ENCODE measurements at places on chromosomes 16 and 17. TPM values are rescaled to one million over a fixed set of nuclear protein-coding genes. Genes with fewer than 3 reads are reported as not detected.

Gene C1QTNF8
- 1.3 TPM for total RNA-seq

DNA sequence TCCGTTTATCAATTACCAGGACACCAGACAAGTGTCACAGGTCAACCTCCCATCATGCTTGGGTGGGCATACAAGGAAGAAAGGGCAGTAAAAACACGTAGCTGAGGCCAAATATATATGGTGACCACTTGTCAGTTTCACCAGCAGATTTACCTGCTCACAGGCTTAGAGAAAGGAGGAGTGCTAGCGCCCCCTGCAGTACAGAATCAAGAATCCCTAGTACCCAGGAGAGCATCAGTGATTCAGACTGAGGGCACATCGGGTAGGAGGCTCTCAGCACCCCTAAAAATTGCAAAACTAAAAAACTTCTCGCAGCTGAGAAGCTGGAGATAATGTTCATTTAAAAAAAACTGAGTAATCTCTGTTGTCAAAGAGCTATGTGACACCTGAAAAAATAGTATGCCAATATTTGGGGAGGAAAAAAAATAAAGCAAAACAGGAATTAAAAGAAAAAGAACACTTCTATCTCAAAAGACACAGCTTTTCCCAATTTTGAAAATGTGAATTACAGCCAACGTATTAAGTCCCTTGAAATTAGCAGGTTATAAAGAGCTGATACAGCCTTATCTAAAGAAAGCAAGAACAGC lies 21.2 kb upstream of the MON1B start:
- H3K36me3 ChIP-seq, result no peaks in the 10 kb centered on the region
- H3K27ac ChIP-seq, result no peak overlapping the region
- no peak overlapping the region for H3K4me3 ChIP-seq
- peak; percentile 80 for DNase-seq
- H3K27me3 ChIP-seq, result no peaks in the 10 kb centered on the region

DNA sequence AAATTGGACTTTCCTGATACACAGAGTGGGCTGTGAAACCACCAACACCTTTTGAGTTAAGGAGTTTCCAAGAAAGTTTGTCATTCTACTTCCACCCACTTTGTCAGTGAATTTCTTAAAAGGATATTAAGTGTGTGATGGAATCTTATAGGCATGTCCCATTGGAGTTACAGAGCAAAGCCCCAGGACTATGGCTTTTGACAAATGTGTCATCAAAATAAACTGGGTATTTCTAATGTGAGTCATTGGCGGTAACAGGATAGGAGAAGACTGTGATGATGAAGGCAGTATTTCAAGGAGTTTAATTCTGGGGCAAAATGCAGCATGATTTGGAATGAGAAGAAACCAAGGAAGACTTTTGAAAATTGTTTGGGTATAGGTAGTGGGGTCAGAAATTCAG lies 1013.8 kb upstream of the EEF2KMT start:
- no peak overlapping the region for H3K27ac ChIP-seq
- no peak overlapping the region for H3K4me3 ChIP-seq
- H3K36me3 ChIP-seq, result no peaks in the 10 kb centered on the region
- no peaks in the 10 kb centered on the region for H3K4me1 ChIP-seq

DNA sequence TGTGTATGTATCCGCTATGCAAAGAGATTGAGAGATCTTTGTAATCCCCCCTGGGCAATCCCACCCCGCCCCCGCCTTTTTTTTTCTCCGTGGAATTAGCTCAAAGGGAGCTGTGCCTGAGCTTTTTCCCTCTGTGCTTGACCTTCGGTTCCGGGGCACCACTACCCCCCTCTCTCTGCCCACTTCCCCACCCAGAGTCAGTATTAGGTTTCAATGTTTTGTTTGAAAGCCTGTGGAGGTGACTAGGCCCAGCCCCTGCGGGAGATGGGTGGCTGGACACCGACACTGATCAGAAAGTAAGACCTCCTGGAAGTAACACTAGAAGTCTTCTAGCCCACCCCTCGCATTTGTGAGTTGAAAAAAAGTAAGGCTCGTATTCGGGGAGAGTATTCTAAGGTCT lies 7.0 kb downstream of the CBLN1 start:
- H3K4me3 ChIP-seq, result no peak overlapping the region
- no peaks in the 10 kb centered on the region for H3K27me3 ChIP-seq
- no peak for DNase-seq
- no peaks in the 10 kb centered on the region for H3K36me3 ChIP-seq

Gene LAT
- total RNA-seq, result 7.4 TPM

Gene P3H4
- 13.9 TPM for total RNA-seq

- DNase-seq, result peak; percentile 9
- no peaks in the 10 kb centered on the region for H3K36me3 ChIP-seq
- H3K27me3 ChIP-seq, result no peaks in the 10 kb centered on the region
- peak overlapping the region; percentile 47 for H3K27ac ChIP-seq
- H3K4me1 ChIP-seq, result peaks cover 32% of the 10 kb centered on the region
Measured at GRCh38 chr16:4087990-4088577, 28.2 kb downstream of the ADCY9 start.

GRCh38 chr17:65456368-65457151 lies 104.9 kb downstream of the AXIN2 start:
- H3K4me1 ChIP-seq, result no peaks in the 10 kb centered on the region
- no peak for DNase-seq
- H3K27me3 ChIP-seq, result no peaks in the 10 kb centered on the region
- H3K27ac ChIP-seq, result no peak overlapping the region
- no peak overlapping the region for H3K4me3 ChIP-seq

Gene CCL7
- not detected for total RNA-seq

Gene MYOCD
- 7.6 TPM for total RNA-seq

DNA sequence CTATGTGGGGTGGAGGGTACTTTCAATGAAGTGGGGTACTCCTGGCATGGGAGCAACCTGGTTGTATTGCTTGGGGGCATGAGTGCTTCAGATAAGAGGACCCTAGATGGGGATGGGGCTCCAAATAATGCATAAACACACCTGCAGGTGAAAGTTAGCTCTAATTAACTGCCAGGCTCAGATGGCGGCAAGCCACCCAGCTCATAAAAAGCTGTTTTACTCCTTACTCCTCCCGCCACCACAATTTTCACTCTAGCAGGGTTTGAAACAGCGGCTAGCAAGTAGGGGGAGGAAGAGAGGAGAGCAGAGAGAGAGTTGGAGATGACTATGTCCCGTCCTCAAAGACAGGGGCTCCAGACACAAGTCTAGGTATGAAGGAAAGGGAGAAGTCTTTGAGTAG lies 117.7 kb upstream of the WSCD1 start:
- no peaks in the 10 kb centered on the region for H3K27me3 ChIP-seq
- H3K4me3 ChIP-seq, result no peak overlapping the region
- H3K36me3 ChIP-seq, result no peaks in the 10 kb centered on the region
- no peak for DNase-seq

Gene GUCY2D
- 1.7 TPM for total RNA-seq

DNA sequence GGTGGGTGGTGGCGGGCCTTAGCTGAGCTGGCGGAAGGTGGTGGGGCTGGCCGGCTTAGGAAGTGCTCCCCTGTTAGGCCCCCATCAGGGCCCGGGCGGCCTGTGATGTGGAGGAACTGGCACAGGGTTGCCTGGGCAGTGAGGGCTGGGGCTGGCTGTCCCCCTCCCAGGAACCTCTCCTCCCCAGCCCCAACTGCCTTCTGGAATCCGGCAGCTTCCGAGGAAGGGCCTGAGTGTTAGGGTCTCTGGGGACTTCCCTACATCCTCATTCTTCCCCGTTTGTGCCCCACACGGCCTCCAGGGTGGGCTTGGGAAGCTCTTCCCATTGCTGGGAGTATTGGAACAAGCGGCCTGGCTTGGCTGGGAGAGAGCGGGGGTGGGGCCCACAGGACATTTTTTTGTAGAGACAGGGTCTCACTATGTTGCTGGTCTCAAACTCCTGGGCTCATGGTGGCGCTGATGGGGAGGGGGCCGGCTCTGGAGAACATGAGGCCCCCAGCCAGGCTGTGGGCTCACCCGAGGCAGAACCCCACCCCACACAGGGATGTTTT lies 89.9 kb upstream of the CIBAR2 start:
- H3K36me3 ChIP-seq, result no peaks in the 10 kb centered on the region
- H3K4me3 ChIP-seq, result no peak overlapping the region
- peak overlapping the region; percentile 68 for H3K27ac ChIP-seq
- H3K4me1 ChIP-seq, result peaks cover 80% of the 10 kb centered on the region
- DNase-seq, result no peak
- no peaks in the 10 kb centered on the region for H3K27me3 ChIP-seq

DNA sequence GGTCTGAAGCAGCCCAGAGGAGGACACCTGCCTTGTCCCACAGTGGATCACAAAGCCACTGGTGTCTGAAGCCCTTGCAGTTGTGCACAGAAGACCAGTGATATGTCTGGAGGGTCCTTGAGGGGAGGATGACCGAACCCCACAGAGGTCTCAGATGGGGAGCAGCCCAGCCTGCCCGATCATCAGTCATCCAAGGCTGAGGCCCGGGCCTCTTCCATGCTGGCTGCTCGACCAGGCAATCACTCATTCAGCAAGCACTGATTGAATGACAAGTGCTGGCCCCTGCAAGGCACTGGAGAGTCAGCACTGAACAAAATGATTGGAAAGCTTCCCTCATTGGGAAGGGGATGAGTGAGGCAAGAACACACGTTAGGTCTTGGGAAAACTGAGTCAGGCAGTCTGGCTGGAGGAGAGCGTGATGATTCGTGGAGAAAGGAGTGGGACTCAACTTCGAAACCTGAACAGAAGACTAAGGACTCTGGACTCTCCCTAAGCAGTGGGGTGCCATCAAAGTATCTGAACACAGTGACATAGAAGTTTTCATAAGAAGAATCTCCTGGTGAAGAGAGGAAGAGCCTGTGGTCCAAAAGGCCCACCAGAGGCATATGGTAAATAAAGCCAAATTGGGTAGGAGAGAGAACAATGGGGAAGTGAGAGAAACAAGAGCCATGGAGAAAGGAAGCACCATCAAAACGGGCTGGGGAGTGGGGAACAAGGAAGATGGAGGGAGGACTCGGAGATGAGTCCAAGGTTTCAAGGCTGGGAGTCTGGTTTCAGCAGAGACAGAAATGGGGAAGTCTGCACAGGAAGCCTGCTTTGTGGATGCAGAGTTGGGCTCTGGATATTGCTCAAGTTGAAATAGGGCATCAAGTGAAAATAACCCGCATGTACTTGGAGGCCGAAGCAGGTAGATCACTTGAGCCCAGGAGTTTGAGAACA lies 10.2 kb downstream of the PIK3R5 start:
- peak; percentile 20 for DNase-seq
- no peaks in the 10 kb centered on the region for H3K4me1 ChIP-seq

DNA sequence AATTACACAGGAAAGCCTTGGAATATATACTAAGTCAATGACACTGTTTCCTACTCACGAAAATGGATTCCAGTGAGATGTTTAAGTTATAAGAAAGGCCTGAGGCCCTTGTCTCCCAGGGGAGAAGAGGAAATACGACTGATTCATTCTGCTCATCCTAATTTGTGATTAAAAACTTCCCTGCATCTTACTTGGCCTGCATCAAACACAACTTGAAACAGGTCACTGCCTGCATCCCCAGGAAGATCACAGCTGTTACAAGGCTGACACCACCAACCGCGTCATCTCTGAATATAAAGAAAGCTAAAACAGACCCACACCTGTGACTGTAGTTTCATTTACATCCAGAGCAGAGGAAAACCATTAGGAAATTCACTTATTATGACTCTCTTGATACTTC lies 121.9 kb downstream of the DNAH3 start:
- DNase-seq, result no peak
- no peaks in the 10 kb centered on the region for H3K4me1 ChIP-seq
- no peak overlapping the region for H3K27ac ChIP-seq
- no peak overlapping the region for H3K4me3 ChIP-seq
- H3K36me3 ChIP-seq, result no peaks in the 10 kb centered on the region
- H3K27me3 ChIP-seq, result no peaks in the 10 kb centered on the region

DNA sequence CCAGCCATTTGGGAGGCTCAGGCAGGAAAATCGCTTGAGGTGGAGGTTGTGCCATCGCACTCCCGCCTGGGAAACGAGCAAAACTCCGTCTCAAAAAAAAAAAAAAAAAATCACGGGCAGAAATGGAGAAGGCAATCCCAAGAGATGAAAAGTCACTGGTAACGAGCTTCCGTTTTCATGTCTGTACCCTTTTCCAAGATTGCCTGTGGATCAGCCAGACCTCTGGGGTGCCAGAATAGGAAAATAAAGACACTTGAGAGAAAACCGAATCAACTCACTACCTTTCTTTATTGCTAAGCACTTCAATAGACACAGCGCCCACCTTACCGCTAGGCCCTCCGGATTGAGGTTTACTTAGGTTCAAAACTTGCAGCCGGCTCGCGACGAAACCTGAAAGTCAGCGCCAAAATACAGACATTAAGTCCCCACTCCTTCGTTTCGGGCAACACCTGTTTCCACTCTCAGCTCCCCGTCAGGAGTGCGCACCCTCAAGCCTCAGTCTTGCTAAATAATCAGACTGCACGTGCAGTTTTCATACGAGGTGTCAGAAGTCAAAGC lies 970 bp upstream of the TRAF7 start:
- peak overlapping the region; percentile 72 for H3K27ac ChIP-seq
- H3K4me1 ChIP-seq, result peaks cover 66% of the 10 kb centered on the region
- no peaks in the 10 kb centered on the region for H3K27me3 ChIP-seq
- no peak for DNase-seq
- peak overlapping the region; percentile 86 for H3K4me3 ChIP-seq
- H3K36me3 ChIP-seq, result no peaks in the 10 kb centered on the region

GRCh38 chr16:61792194-61792909 lies 243.9 kb downstream of the CDH8 start:
- no peaks in the 10 kb centered on the region for H3K27me3 ChIP-seq
- H3K4me3 ChIP-seq, result no peak overlapping the region
- no peak for DNase-seq
- H3K4me1 ChIP-seq, result no peaks in the 10 kb centered on the region
- no peaks in the 10 kb centered on the region for H3K36me3 ChIP-seq
- no peak overlapping the region for H3K27ac ChIP-seq

DNA sequence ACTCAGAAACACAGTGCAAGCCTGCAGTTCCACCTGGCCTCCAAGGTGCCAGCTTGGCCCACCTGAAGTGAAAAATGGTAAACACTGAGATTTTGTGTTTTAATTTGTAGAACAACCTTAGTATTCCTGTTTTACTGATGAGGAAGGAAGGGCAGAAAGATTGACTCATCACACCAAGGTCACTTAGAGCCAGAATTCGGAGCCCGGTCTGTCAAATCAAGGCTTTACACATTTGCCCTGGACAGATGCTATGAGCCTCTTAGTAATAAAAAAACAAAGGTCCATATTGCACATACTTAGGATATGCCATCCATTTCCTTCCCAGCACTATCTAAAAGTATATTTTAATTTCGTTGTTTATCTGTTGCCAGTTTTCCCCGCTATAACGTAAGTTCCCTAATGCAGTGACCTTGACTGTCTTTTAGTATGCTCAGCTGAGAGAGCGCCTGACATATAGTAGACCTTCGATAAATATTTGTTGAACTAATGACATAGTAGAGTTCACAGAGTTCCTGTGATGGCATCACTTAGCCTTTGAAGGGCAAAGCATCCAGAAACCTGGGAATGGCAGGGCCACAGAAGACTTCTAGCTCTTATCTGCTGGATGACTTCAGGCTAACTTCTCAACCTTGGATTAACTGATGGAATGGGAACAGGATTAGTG lies 7.2 kb upstream of the TBKBP1 start:
- no peak for DNase-seq
- H3K27ac ChIP-seq, result no peak overlapping the region
- peaks cover 8% of the 10 kb centered on the region for H3K4me1 ChIP-seq
- no peak overlapping the region for H3K4me3 ChIP-seq
- no peaks in the 10 kb centered on the region for H3K27me3 ChIP-seq

Measured in testis (tissue), 5 donors.